ENCODE measurements at places on chromosomes 6 and 20.

- no peak for DNase-seq
These were observed 47.4 kb downstream of the HDAC2 start for GRCh38 chr6:113923526-113923925.

DNA sequence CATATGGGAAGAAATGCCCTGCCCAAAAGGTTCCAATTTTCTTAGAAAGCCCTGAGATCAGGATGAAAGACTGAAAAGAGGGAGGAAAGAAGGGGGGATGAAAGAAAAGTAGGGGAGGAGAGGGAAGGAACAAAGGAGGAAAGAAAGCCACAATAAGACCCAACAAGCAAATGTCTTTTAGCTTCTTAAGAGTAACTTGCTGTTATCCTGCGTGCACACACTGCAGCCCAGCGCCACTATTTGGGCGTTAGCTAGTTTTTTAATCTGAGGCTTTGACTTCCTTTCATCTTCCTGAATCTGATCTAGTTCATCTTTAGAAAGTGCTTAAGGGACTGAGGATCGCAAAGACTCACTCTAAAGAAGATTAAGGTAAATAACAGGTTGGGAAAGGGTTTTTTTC lies 77.4 kb upstream of the HDDC2 start:
- no peak for DNase-seq

- DNase-seq, result no peak
These were observed 143.5 kb downstream of the FLRT3 start for GRCh38 chr20:14193885-14194284.

- DNase-seq, result no peak
These were observed 86.4 kb upstream of the CLDN20 start for GRCh38 chr6:155177363-155177961.

DNA sequence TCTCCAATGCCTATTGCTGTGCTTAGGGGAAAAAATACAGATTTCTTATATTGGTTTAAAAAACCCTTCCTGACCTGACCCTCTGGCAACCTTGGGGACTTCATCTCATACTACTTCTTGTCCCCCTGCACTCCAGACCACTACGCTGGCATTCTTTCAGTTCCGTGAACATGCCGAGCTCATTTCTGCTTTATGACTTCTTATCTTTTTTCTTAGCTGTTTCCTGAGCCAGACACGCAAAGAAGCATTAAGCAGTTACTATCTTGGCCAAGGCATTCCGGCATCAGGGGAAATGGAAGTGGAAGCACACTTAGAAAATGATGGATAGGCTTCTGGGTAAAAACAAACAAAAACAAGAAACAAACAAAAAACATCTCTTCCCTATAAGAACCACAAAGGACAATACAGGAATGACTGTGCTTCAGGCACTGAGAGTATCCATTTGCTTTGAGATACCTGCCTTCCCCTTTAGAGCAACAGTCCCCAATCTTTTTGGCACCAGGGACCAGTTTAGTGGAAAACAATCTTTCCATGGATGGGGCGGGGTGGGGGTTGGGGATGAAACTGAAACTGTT lies 4.4 kb upstream of the CCDC28A start:
- no peak for DNase-seq

GRCh38 chr6:138518054-138518453 lies 18.8 kb upstream of the NHSL1 start:
- no peak for DNase-seq

DNA sequence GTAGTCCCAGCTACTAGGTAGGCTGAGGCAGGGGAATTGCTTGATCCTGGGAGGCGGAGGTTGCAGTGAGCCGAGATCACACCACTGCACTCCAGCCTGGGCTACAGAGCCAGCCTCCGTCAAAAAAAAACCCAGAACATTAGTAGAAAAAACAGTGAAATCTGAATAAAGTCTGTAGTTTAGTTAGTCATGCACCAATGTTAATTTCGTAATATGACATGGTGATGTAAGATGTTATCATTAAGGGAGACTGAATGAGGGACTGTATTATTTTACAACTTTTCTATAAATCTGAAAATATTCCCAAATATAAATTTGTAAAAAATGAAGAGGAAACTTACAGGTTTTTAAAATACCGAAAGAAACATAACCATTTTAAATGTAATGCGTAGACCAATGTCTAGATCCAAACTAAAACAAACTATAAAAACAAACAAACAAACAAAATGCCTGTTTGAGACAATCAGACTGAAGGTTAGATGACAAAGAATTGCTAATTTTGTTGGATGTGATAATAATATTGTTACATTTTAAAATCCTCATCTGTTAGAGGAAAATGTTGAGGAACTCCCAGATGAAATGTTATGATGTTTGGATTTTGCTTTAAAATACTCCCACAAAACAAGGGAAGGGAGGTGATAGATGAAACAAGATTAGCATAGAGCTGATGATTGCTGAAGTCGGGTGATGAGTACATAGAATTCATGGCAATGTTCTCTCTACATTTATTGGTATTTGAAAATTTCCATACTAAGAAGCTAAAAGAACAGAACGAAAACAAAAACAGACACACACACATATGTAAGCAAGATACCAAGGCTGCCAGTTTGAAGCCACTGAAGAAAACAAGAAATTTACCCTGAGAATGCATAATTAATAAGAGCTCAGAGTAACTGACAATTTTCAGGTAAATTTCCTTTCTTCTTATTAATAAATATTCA lies 1.8 kb downstream of the GSTA4 start:
- no peak for DNase-seq

DNA sequence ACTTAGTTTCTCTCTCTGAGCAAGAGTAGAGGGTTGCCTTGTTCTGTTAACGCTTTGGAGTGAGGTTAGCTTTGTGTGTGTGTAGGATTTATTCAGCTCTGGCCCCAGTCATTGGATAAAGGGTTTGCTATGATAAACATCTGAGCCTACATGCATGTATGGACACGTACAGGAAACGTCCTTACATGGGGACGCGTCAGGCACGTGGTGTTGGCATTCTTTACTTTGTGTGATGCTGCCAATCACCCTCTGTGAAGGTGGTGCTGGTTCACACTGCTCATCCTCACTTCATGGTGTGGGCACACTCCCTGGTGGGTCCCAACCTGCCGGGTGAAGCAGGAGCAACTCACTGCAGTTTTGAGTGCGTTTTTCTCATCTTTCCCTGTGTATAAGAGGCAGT lies 53.4 kb upstream of the CD93 start:
- no peak for DNase-seq

- no peak for DNase-seq
These were observed 58.1 kb downstream of the RAB44 start for GRCh38 chr6:36755435-36756348.

DNA sequence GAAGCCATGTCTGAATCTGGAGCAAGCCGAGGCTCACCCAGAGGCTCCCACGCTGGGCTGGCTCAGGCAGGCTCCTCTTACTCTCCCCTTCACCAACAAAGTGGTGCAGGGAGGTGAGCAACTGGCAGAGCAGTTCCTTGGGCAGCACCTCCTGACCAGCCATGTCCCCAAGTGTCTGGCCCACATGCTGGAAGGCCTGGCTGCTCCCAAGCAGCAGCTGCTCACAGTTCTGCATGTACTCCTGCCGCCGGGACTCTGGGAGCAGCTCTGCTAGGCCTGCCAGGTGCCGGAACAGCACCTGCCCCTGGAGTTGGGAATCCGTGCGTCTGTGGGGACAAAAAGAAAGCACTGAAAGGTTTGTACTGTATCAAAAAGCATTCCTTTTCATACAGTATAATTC lies 57.1 kb upstream of the LYRM2 start:
- no peak for DNase-seq

DNA sequence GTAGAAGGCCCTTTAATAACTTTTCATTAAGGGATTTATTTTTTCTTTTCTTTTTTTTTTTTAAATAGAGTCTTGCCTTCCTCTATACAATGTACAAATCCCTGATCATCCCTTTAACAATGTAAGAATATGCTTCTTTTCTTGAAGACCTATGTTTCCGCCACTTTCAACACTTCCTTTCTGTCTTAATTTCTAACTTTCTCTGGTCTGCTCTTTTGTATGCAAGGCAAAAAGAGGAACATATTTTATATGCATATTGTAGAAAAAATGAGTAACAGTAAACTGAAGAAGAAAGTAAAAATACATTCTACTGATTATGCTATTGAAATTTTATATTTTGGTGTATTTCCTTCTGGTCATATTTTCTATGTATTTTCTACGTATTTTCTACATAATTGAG lies 484.7 kb downstream of the TFAP2B start:
- no peak for DNase-seq

- no peak for DNase-seq
These were observed 127.7 kb upstream of the LRFN2 start for GRCh38 chr6:40714576-40715564.

DNA sequence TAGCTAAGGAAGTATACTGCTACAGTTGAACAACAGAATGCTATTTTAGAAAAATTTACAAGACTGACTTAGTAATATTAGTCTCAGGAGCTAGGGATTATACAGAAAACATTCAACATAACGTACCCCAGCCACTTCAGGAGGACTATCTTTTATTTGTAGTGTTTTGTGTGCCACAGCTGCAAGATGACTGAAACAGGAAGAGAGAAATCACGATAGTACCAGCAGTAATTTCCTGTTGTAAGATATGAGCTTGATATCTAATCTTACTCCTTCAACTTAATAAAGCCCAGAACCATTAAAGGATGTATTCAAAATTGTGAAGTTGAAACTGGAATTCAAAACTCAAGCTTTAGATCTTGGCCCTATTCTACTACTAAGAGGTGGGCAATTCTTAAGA lies 42.1 kb downstream of the SLC35A1 start:
- DNase-seq, result no peak

- DNase-seq, result no peak
These were observed 49.0 kb upstream of the ANKEF1 start for GRCh38 chr20:9985773-9986172.

DNA sequence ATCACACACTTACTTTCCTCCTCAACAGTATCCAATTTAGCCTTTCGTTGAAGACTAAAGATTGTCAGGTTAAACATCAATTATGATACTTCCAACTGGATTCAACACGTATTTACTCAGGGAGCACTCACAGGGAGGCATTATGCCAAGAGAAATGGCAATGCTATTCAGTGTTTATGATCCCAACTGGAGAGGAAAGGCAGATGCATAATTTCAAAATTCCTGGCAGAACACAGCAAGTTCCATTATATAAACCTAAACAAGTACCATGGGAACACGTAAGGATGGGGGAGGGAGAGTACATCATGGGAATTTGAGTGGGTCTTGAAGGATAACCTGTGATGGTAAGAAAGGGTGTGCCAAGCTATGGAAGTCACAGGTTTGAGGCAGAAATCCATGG lies 112.7 kb downstream of the ISM1 start:
- no peak for DNase-seq

DNA sequence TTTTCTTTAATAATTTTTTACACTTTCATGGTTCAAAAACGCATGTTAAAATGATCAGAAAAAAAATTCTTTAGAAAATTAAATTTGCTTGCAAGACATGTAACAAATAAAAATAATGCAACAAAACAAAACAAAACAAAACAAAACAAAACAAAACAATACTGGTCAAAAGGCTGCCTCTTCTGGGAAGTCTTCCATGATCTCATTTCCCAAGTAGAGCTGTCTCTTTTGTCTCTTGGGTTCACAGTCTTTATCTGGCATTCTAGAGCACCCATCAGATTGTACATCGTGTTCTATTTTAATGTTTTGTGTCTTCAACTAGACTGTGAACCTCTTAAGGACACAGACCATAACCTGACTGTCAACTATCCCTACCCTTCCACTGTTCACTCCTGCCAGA lies 25.3 kb downstream of the TP53INP2 start:
- DNase-seq, result no peak

DNA sequence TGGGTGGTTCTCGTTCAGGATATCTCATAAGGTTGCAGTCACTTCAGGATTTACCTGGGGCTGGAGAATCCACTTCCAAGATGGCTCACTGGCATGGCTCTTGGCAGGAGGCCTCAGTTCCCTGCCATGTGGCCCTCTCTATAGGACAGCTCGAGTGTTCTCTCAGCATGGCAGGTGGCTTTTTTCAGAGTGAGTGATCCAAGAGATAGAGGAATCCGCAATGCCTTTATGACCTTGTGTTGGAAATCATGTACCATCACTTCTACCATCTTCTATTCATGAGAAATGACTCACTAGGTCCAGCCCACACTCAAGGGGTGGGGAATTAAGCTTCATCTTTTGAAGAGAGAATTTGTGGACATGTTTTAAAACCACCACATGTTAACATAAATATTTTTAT lies 37.8 kb downstream of the PPP1R16B start:
- no peak for DNase-seq

GRCh38 chr20:39983655-39984054 lies 705.4 kb downstream of the MAFB start:
- no peak for DNase-seq

DNA sequence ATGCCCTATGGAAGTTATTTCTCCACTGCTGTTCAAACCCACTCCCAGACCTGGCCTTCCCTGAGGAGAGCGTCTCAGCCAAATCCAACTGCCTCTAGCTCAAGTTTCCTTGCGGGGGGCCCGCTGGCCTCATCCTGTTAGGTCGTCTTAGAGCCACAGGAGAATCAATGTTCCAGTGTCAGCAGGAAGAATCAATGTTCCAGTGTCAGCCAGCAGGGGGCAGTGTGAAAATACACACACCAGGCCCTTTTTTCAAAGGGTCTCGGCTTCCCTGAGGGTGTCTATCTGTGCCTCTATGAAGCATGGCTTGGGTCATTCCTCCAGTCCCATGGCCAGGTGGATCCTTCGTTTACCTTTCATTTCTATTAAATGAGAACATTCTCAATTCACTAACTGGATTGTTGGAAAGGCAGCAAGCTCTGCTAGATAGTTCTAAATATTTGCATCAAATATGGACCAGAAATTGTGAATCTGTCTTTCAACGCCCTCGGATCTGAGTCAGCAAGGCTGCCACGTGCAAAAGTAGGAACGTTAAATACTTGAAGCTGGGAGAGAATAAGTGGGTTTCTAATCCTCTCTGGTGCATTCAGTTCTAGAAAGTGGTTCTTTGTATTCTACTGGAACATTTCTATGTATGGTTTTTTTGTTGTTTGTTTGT lies 19.2 kb downstream of the PRND start:
- no peak for DNase-seq

- DNase-seq, result no peak
These were observed 33.3 kb upstream of the NRN1 start for GRCh38 chr6:6039946-6040509.

- DNase-seq, result no peak
These were observed 14.2 kb upstream of the SLCO4A1 start for GRCh38 chr20:62627901-62628612.

DNA sequence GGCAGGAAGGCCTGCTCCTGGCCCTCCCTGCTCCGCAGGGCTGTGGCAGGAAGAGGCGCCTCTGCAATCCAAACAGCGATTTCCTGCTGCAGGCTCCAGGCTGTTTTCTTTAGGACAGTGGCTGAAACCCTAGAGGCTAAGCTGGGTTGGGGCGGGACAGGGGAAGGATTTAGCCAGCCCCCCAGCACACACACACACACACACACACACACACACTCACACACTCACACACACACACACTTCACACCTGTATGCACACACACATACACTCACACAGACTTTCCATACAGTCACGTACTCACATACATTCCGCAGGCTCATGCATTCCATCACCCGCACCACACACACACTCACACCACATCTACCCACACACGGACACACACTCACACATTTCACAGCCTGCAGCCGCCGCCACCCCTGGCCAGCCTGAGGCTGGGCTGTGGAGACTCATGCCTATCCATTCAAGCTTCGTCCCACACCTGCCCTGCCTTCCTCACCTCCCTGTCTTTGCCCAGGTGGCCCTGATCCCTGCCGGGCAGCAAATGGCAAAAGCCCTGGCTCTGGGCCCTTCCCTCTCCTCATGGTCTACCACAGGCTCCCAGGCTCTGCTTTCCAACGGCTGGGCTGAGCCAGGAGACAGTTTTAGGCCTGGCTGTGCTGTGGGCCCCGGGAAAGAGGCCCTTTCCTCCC lies 17.9 kb downstream of the MDFI start:
- DNase-seq, result no peak

GRCh38 chr6:113513086-113513485 lies 344.1 kb upstream of the MARCKS start:
- DNase-seq, result no peak
